ENCODE measurements at places on chromosomes 7 and 10.

- no peak for DNase-seq
These were observed 6.8 kb downstream of the PLAU start for GRCh38 chr10:73917566-73918305.

GRCh38 chr7:56121440-56121839 lies 5.2 kb upstream of the NUPR2 start:
- DNase-seq: no peak

DNA sequence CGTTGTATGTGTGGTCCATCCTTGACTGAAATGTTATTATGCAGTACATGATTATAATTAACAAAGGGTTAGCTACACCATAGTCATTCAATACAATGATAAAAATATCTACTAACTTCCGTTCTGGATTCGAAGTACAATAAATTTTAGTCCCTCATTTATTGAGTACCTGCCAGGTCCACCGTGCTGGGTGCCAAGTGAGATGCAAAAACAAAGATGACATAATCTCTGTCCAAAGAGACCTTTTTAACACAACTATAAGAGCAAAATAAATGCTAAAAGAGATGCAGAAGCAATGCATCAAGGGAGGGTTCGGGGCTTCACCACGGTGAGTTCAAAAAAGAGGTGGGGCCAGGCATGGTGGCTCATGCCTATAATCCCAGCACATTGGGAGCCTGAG lies 33.1 kb downstream of the LAMB1 start:
- no peak for DNase-seq

DNA sequence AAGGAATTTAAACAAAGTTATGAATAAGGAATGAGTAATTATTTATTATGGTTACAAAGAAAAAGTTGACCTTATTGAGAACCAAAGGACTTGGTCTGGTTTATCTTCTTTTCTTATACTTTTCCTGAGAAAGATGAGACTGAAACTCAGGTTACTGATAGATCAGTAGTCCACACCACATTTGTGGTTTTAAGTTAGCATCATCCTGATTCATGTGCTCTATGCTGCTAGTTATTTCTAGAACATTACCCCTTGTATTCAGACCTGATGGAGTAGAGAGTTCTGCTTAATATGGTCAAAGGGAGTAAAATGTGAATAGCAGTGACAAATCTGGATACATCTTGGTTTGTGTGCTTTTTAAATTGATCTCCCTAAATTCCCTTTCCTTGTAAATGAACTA lies 63.8 kb downstream of the FOXP2 start:
- no peak for DNase-seq

DNA sequence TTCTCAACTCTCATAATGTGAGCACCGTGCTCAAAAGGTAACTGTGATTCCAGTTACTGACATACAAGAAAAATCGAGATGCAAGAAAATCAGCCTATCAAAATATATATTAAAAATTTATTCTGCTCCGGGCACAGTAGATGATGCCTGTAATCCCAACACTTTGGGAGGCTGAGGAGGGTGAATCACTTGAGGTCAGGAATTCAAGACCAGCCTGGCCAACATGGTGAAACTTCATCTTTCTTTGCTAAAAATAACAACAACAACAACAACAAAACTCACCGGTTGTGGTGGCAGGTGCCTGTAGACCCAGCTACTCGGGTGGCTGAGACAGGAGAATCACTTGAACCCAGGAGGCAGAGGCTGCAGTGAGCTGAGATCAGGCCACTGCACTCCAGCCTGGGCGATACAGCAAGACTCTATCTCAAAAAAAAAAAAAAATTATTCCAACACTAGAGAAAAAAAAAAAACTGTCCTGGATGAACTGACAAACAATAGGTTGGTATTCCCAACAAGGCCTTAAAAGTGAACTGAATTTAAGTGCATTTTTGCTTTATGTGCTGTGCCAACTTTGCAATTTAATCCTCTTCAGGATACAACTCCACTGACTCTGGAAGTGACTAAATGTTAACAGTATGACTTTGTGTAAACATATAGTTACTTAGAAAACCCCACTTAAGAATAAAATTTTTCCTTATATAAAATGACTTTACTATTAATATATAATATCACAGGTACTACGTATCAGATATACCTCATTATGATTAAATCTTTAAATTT lies 51.1 kb downstream of the JMJD1C start:
- no peak for DNase-seq

- DNase-seq: peak; percentile 15
These were observed 270.9 kb downstream of the GLRX3 start for GRCh38 chr10:130407052-130407451.

- DNase-seq: no peak
These were observed 28.6 kb downstream of the MRPL32 start for GRCh38 chr7:42960762-42961161.

GRCh38 chr10:78045237-78045636 lies 11.6 kb downstream of the RPS24 start:
- DNase-seq: peak; percentile 59

GRCh38 chr7:94445696-94446194 lies 51.0 kb downstream of the COL1A2 start:
- DNase-seq: no peak

DNA sequence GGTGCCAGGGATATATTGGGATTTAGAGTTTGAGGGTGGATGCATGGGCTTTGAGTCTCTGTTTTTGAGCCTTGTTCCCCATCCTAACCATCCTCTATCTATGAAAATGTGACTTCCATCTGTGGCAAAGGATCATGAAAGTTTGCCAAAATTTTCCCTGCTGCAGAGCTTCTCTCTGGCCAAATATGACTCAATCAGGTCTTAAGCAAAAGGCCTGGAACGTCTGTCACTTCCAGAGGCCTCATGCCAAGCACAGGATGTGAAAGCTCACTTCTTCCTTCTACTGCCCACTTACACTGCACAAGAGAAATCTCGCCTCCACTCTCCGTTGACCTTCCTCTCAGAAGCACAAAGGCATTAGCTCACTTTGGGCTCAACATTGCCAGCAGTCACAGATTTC lies 696.9 kb upstream of the NRP1 start:
- no peak for DNase-seq

GRCh38 chr7:151687523-151688235 lies 168.0 kb upstream of the RHEB start:
- peak; percentile 93 for DNase-seq

DNA sequence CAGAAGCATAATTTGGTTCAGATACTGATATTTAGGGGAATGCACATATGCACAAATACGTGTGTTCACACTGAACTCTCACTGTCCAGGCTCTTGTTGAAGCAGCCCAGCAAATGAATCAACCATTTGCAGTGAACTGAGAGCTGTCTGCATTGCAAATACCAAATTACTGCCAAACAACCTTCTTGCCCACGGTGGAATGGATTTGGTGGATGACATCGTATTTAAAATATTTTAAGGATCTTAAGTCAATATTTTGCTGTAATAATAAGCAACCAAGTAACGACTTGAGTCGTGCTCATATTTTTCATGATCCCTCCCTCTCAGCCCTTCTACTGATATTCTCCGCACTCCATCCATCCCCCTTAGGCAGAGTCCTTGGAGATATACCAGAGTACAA lies 107.9 kb upstream of the FEZF1 start:
- DNase-seq: no peak

- peak; percentile 46 for DNase-seq
These were observed 28.4 kb downstream of the DIP2C start for GRCh38 chr10:660970-661596.

DNA sequence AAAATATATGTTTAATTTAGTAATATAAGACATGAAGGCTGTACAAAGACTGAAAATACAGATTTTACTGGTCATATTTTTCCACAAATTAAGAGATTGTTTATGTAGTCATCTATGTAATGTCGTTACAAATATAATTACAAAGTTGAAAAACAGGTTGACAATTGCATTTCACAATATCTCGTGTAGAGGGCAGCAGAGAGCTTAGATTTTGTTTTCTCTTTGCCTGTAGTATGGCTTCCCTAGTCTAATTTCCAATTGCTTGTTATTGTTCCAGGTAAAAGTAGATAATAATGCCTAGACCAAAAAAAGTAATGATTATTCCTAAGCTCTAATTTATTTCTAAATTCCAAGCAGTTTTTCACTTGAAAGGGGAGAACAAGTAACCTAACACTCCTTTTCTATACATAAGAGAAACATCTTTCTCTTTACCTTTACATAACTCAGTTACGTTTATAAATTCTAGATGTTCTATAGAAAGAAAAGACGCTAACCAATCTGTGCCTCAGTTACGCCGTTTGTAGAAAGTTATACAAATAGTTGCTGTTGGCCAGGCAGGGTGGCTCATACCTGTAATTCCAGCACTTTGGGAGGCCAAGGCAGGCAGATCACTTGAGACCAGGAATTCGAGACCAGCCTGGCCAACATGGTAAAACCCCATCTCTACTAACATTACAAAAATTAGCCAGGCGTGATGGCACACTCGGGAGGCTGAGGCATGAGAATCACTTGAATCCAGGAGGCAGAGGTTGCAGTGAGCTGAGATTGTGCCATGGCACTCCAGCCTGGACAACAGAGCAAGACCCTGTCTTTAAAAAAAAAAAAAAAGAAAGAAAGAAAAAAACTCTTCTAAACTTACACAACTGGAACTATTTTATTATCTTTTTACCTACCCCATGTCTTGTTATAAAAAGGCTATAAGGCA lies 30.0 kb downstream of the NET1 start:
- DNase-seq: no peak

DNA sequence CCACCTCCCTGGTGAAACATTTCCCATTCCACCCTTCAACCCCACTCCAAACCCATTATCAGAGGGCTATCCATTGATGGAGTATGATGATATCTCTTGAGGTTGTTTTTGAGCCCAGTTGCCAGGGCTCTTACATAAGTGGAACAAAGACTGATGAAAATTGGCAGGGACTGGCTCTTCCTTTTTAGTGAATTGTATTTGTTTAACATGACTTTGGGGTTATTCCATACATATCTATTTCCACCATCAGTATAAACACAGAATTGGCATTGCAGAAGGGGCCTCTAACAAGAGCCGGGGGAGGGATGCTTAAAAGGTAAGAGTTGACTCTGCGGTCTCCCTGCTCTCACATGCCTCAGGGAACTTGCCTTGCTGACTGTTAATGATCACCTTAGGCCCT lies 28.9 kb downstream of the FZD1 start:
- DNase-seq: no peak

- no peak for DNase-seq
These were observed 286.2 kb downstream of the RPS24 start for GRCh38 chr10:78319841-78320240.

DNA sequence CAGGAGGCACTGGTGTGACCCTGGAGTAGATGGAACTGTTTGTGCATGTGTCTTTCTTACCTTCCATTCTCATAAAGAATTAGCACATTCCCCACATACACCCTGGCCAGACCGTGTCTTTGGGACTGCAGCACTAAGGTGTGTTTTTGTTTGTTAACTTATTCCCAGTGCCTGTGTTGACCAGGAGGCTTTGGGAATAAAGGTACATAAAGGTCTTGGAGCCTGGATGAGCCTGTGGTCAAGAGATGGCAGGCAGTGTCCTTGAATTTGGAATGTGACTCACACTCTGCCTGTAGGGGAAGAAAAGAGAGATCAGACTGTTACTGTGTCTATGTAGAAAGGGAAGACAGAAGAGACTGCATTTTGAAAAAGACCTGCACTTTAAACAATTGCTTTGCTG lies 137.6 kb downstream of the LYZL1 start:
- DNase-seq: no peak

- peak; percentile 56 for DNase-seq
These were observed 85.5 kb downstream of the PRTFDC1 start for GRCh38 chr10:24866604-24867583.

GRCh38 chr7:139948587-139949335 lies 114.0 kb downstream of the PARP12 start:
- no peak for DNase-seq

DNA sequence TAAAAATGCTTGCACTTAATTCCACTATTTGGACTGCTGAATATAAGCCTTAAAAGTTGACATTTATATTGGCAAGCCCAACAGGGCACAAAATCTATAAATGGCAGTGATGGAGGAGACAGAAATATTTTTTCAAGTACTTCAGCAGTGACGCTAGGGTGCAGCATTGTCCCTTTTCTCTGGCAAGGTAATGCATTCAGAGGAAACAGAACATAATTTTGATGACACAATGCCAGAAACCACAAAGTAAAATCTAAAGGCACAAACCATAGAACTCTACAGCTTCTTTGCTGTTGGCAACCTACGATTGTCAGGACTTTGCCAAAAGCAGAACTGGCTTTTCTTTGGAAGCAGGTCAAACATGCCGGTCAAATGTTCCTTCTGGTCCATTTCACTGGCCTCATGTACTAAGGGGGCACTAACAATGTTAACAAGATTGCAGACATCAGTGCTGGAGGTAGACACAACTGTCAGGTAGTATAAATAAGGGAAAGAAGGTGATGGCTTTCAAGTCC lies 30.9 kb upstream of the FAM133B start:
- peak; percentile 71 for DNase-seq

DNA sequence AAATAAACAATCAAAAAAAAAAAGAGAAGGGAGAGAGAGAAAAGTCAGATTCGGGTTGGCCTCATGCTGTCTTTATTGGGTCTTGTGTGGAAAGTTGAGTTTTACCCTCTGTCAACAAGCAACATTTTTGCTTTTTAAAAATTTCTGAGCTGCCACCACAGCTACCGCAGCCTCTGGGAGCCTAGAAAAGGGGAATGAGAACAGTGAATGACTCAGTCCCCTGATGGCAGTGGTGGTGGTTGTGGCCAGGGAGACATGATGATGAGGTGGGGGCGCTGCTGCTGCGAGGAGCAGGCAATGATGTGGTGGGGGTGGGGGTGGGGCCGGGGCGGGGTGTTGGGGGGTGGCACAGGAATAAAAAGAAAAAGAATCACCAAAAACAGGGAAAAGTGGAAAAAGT lies 20.0 kb upstream of the CREB3L2 start:
- DNase-seq: no peak

GRCh38 chr7:107860981-107861652 lies 29.9 kb upstream of the DLD start:
- DNase-seq: no peak

- no peak for DNase-seq
These were observed 61.7 kb upstream of the C1QL3 start for GRCh38 chr10:16583382-16583781.

Measured in endodermal cell (in vitro differentiated cells).